MCF 10A (cell line): ENCODE measurements at places on chromosomes 1 and 21. TPM values are rescaled to one million over a fixed set of nuclear protein-coding genes. Genes with fewer than 3 reads are reported as not detected.

- H3K4me3 ChIP-seq: no peak overlapping the region
- no peak overlapping the region for H3K27ac ChIP-seq
- H3K27me3 ChIP-seq: no peaks in the 10 kb centered on the region
- H3K36me3 ChIP-seq: peaks cover 79% of the 10 kb centered on the region
- peaks cover 13% of the 10 kb centered on the region for H3K4me1 ChIP-seq
These were observed 21.8 kb downstream of the PPT1 start for GRCh38 chr1:40075266-40075665.

- no peak overlapping the region for H3K27ac ChIP-seq
- H3K27me3 ChIP-seq: no peaks in the 10 kb centered on the region
- no peak overlapping the region for H3K4me3 ChIP-seq
- DNase-seq: peak; percentile 20
- peaks cover 5% of the 10 kb centered on the region for H3K4me1 ChIP-seq
These were observed 14.3 kb upstream of the GPR52 start for GRCh38 chr1:174433451-174433850.

GRCh38 chr1:200172311-200172710, 144.8 kb downstream of the NR5A2 start:
- H3K36me3 ChIP-seq: no peaks in the 10 kb centered on the region
- H3K27me3 ChIP-seq: no peaks in the 10 kb centered on the region
- no peak overlapping the region for H3K4me3 ChIP-seq
- H3K27ac ChIP-seq: no peak overlapping the region

DNA sequence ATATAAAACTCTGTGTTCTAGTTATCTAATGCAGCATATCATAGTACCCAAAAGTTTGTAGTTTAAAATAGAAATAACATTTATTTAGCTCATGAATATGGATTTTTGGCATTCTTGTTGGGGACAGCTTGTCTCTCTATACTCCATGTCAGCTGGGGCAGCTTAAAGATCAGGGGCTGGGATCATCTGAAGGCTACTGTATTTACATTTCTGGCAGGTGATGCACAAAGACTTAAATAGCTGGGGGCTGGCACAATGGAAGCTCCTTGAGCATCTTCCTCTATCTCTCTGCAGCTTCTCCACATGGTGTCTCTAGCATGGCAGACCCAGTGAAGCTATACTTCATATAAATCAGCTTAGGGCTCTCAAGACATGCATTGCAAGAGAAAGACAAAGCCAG, 55.6 kb upstream of the DAB1 start:
- H3K4me3 ChIP-seq: no peak overlapping the region
- no peaks in the 10 kb centered on the region for H3K36me3 ChIP-seq
- no peak for DNase-seq
- no peak overlapping the region for H3K27ac ChIP-seq
- H3K27me3 ChIP-seq: no peaks in the 10 kb centered on the region

DNA sequence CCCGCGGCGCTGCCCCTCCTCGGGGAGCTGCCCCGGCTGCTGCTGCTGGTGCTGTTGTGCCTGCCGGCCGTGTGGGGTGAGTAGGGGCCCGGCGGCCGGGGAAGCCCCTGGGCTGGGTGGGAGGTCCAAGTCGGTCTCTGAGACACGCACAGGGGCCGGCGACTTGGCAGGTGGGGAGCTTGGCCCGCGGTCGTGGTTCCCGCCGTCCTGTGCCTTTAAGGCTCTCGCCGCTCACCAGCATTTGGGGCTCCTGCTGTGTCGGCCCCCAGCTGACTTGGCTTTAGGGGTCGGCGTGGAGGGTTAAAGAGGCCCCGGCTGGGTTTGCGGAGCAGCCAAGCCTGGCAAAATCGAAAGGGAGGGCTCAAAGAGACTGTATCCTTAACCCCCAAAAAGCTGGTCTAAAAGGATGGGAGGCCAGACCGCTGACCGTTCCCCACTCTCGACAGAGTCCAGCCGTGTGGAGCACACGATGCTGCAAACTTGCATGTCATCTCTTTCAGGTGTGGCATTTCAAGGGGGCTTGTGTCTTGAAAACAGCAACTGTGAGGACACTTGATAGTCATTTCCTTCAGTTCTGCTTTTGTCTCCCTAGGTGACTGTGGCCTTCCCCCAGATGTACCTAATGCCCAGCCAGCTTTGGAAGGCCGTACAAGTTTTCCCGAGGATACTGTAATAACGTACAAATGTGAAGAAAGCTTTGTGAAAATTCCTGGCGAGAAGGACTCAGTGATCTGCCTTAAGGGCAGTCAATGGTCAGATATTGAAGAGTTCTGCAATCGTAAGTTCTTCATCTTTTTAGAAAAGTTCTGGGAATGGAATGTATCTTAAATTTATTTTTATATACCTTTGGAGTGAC, 540 bp downstream of the CD55 start:
- peak; percentile 66 for DNase-seq
- peak overlapping the region; percentile 71 for H3K4me3 ChIP-seq
- H3K27ac ChIP-seq: peak overlapping the region; percentile 93
- peaks cover 35% of the 10 kb centered on the region for H3K4me1 ChIP-seq
- peaks cover 36% of the 10 kb centered on the region for H3K36me3 ChIP-seq

GRCh38 chr1:36715797-36716196, 233.1 kb upstream of the CSF3R start:
- no peak for DNase-seq
- no peaks in the 10 kb centered on the region for H3K4me1 ChIP-seq
- peaks cover 64% of the 10 kb centered on the region for H3K27me3 ChIP-seq

Gene XCL2
- total RNA-seq: not detected in 2 replicates

Gene HSD11B1
- 0.21 and 0.39 TPM in 2 replicates for total RNA-seq
